Activated CD8-positive, alpha-beta T cell treated with anti-CD3 and anti-CD28 coated beads, Interleukin-2, amount 10 ng/mL, durations not matched to agents 7 days and 5 days (primary cell): ENCODE measurements at places on chromosomes 13 and 19.

GRCh38 chr13:48783695-48784230 lies 130.0 kb downstream of the CYSLTR2 start:
- H3K27ac ChIP-seq = no peak overlapping the region
- no peak for DNase-seq
- H3K36me3 ChIP-seq = peaks cover 4% of the 10 kb centered on the region

DNA sequence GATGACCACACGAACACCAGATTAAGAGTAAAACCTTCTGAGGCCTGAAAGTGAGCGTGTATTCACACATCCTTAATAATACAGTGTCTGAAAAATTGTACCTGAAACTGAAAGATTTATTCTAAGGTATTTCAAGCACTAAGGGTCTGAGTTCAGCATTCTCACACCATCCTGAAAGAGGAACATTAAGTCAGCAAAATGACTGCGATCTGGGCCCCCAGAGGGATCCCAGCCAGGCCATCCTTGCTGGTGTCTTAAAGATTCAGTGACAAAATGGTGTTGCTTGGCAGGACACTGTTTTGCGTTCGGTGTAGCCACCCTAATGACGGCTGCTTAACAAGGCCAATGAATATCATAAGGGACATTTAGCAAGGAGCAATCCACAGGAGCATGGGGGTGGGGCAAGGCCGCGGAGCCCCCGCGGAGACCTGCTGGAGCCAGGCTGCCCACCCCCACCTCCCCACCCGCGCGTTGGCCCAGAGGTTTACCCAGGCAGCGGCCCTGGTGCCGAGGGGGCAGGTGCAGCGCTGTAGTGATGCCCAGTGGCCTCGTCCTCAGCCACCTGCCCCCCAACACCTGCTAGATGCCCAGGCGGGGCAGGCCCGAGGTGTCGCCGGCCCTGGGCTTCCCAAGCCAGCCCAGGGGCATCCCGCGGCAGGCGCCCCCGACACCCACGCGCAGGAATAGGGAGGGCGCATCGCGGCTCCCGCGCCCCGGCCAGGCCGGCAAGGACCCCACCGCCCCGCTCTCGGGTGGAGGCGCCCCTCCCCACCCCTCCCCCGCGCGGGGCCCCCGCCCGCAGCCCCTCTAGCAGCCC lies 742 bp downstream of the NALCN start:
- H3K27me3 ChIP-seq = peaks cover 31% of the 10 kb centered on the region
- no peaks in the 10 kb centered on the region for H3K36me3 ChIP-seq
- no peak overlapping the region for H3K4me3 ChIP-seq
- H3K4me1 ChIP-seq = no peaks in the 10 kb centered on the region
- no peak for DNase-seq
- no peak overlapping the region for H3K27ac ChIP-seq

- no peaks in the 10 kb centered on the region for H3K27me3 ChIP-seq
- H3K4me1 ChIP-seq = no peaks in the 10 kb centered on the region
- no peak overlapping the region for H3K4me3 ChIP-seq
Observed at GRCh38 chr13:83311886-83312577, 570.2 kb downstream of the SLITRK1 start.

- peaks cover 5% of the 10 kb centered on the region for H3K27me3 ChIP-seq
- H3K4me3 ChIP-seq = no peak overlapping the region
- H3K4me1 ChIP-seq = no peaks in the 10 kb centered on the region
- H3K36me3 ChIP-seq = no peaks in the 10 kb centered on the region
Observed at GRCh38 chr13:76668141-76668540, 218.1 kb downstream of the KCTD12 start.

GRCh38 chr13:110522721-110523120 lies 38.8 kb downstream of the RAB20 start:
- DNase-seq = no peak
- no peaks in the 10 kb centered on the region for H3K36me3 ChIP-seq
- no peak overlapping the region for H3K27ac ChIP-seq
- H3K27me3 ChIP-seq = no peaks in the 10 kb centered on the region
- peaks cover 36% of the 10 kb centered on the region for H3K4me1 ChIP-seq
